ENCODE measurements at places on chromosomes 6 and 20.

DNA sequence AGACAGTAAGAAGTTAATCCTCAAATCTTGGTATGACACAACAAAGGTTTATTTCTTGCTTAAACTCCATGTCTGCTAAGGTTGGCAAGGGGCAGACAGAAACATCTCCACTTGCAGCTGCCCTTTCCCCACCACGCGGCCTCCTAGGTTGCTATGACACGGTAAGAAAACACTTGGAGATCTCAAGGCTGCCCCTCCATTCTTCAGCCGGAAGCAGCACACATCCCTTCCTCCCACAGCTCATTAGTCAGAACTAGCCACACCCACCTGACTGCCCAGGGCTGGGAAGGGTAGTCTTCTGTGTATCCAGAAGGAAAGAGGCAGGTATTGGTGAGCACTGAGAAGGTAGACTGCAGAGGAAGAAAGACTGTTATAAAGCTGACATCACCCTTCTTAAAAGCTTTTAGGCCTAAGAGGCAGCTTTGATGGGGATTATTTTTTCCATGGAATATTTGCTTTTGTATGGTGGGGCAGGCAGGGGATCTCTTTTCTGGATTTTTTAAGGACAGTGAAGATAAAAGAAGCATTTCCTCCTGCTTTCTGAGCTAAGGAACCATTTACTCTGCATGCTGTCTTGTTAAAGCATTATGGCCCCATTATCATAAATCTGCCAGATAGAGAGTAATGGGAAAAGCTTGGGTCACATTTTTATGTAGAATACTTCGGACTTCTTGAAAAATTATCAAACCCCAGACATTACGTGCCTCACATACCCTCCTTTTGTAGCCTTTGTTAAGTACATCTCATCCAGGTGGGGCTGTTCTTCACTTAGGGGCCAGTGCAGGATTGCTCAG, 41.6 kb downstream of the MRAP2 start:
- DNase-seq, result no peak

- DNase-seq, result no peak
Observed at GRCh38 chr6:167933847-167934246, 63.6 kb upstream of the KIF25 start.

- DNase-seq, result no peak
Observed at GRCh38 chr6:111552241-111552744, 53.4 kb downstream of the TRAF3IP2 start.

DNA sequence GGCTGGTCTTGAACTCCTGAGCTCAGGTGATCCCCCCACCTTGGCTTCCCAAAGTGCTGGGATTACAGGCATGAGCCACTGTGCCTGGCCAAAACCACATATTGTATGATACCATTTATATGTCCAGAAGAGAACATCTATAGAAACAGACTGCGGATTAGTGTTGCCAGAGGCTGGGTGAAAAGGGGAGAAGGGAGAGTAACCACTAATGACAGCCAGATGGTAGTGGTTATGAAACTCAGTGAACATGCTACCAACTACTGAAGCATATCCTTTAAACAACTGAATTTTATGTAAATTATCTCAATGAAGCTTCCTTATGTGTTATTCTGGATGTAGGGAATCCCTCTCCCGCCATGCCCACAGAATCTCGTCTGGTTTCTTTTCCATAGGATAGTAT, 15.7 kb downstream of the SLC23A2 start:
- no peak for DNase-seq

- peak; percentile 79 for DNase-seq
Observed at GRCh38 chr6:43181942-43182860, at the start of gene CUL9. TSS of gene CUL9 (plus strand) at chr6:43182196. CDS start at chr6:43184311, 2,115 bp downstream.

GRCh38 chr6:151297886-151298285, 58.1 kb downstream of the AKAP12 start:
- no peak for DNase-seq

- DNase-seq, result no peak
Observed at GRCh38 chr20:13927171-13927570, 63.2 kb downstream of the SEL1L2 start.

- DNase-seq, result no peak
Observed at GRCh38 chr6:143288923-143289322, 161.6 kb downstream of the ADAT2 start.

All from hematopoietic multipotent progenitor cell treated with erythropoietin and hydrocortisone succinate and interleukin-3 and kit ligand, for 8 days (in vitro differentiated cells).